ENCODE measurements at places on chromosomes 12 and 14.

DNA sequence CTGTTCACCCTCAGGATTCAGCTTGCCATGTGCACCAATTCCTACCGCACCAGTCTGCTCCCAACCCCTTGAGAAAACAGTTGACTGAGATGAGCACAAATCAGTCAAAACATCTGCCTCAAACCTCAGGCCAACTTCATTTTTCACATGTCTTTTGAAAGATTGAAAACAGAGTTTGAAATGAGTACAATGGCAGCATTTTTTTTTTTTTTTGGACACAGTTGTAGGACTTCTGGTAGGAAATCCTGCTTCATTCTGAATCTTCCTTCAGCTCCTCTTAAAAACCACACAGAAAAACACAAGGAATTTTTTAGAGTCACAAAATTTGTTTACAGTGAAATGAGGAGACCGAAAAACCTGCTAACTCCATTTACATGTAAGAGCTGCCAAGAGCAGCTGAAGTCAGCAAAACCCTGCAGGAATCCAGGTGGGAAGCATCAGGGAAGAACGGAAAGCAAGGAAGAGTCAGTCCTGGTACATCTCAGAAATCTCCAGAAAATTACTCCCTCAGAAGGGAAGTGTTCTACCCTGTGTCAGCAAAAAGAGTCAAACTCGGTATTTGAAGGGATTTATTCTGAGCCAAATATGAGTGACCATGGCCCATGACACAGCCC is 100.3 kb upstream of the TMTC1 start:
- DNase-seq, result no peak

DNA sequence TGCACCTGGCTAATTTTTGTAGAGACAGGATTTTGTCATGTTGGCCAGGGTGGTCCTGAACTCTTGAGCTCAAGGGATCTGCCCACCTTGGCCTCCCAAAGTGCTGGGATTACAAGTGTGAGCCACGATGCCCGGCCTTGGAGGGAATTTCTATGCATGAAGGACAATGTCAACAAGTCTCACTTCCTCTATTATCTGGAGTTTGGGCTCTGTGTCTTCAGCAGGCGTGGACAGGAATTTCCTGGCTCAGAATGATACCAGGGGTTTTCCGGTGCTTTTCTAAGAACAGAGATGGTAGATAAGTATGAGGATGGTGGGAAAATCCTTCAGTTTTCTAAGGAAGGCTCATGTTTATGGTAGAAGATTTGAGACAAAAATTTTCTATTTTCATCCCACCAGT is 75.0 kb upstream of the CCDC60 start:
- no peak for DNase-seq

DNA sequence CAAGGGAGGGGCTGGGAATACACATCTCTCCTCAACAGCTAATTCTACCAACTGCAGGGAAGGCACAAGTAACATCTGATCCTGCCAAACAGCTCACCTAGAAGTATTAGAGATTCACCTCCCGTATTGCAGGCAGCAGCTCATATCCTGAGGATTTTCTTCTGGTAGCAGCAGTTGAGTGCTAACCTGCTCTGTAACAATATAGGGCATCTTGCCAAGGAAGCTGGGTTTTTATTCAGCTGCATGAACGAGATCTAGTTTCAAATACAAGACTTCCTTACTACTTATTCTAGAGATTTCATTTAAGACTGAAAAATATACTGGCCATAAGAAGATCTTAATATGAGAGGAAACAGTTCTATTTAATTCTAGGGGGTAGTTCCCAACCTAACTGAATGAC is 261.4 kb upstream of the USP15 start:
- no peak for DNase-seq

- peak; percentile 53 for DNase-seq
These were observed 471.2 kb downstream of the DIO2 start for GRCh38 chr14:79740066-79740601.

DNA sequence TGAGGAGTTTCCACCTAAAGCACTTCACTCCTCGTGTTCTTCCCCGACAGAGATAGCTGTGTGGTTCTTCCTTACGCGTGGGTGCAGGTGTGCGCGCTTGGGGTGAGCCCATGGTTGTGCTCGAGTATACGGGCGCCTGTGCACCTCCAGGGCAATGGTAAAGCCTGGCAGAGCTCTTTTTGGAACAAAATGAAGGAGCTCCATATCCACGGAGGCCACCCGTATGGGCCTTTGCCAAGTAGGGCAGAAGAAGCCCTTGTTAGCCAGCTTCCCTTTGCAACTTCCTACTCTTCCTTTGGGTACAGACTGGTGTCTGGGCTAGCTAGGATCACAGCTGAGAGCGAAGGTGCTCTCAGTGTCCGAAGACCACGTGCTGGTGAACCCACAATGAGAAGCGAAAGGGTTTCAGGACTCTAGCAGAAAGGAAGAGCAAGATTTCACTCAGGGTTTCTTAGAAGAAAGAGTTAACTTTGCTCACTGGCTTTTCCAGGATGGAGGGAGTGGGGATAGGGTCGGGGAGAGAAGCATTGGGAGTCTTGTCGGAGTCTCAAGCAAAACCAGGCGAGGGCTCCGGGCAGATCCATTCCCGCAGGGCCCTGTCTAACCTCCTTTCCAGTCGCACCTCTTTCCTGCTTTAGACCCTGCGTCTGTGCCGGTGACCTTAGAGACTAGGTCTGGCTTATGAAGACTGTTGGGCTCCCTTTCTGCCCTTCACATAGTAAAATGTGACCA is 960 bp upstream of the LRFN5 start:
- DNase-seq, result peak; percentile 75

DNA sequence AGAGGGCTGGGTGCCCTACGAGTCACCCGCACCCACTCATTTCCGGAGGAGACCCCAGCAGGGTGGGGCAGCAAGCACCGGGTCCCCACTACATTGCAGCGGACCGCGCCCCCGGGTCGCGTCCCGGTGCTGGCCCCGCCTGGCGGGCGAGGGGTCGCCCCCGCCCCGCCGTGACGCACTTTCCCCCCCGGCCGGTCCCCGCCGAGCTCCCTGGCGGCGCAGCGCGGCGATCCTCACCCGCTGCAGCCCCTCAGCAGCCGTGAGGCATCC is 106.1 kb downstream of the PRICKLE1 start:
- DNase-seq, result no peak

DNA sequence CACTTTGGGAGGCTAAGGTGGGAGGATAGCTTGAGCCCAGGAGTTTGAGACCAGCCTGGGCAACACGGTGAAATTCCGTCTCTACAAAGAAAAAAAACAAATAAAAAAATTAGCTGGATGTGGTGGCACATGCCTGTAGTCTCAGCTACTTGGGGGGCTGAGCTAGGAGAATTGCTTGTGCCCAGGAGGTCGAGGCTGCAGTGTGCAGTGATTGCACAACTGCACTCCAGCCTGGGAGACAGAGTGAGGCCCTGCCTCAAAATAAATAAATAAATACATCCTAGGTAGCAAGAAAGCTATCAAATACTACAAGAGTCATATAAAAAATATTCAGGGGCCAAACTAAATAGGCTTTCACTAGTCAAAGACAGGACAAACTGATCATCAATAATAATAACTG is 6.2 kb downstream of the KLHL28 start:
- DNase-seq, result no peak

GRCh38 chr12:130488358-130488710 is 150.6 kb downstream of the PIWIL1 start:
- no peak for DNase-seq

- DNase-seq, result no peak
These were observed 179.6 kb upstream of the NUDT4 start for GRCh38 chr12:93198086-93198485.

GRCh38 chr12:77606348-77606747 is 224.3 kb upstream of the NAV3 start:
- DNase-seq, result no peak

DNA sequence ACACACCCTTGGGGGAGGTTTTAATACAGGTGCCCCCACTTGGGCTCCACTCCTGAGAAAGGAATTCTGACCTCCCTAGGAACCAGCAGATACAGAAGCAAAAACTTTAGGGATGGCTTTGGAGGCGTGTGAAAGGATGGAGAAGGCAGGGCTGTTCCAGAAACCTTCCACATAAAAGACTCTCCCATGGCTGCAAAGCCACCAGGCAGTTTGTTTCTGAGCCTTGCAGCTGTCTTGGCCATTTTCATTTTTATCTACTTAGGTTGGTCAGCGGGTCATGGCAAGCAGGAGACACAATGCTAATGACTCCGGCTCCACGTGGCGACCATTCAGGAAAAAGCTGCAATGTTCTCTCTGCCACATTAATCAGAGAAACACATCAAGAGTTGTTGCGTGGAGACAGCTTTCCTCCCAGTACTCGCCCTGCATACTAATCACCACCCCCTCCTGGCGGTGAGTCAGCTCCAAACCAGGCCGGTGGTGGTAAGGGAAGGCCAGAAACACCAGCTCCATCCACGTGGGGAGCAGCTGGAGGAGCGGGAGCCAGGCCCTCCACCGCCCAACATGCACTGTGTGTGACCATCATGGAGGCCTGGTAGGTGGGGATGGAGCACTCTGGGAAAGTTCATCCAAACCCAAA is 30.9 kb upstream of the IRF2BPL start:
- peak; percentile 34 for DNase-seq

DNA sequence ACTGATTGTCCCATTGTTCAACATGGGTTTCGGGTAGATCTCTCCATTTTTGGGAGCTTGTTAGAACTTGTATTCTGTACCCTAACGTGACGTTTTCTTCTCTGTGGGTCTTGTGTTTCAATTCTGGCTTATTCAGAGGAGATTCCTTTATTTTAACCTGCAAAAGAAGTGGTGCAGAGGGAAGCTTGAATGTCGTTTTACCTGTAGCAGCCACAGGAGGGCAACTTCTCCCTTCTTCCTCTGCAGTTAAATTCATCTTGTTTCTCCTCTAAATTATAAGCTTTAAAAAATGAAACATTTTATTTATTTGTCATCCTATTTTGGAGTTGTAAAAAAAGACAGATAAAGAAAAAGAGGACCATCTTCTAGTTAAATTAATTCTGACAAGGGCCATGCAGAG is 13.7 kb upstream of the CLEC4D start:
- DNase-seq, result no peak

DNA sequence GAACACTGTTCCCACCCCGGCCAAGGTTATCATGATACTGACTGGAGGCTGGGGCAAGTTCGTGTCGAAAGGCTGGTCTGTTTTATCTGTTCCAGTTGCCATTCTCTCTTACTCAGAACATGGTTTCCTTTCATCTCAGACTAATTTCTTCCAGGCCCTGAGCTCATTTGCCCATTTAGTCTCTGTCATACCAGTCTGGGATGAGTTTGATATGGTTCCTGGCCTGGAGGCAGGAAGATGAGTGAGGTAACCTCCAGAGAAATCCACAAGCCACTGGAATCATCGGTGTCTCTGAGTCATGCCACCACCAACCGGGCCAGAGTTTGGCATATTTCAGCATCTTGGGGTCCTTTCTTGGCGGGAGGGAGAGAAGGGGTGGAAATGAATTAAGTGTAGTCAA is 114.7 kb downstream of the NTF3 start:
- no peak for DNase-seq

- no peak for DNase-seq
These were observed 228.8 kb downstream of the BCL11B start for GRCh38 chr14:99043267-99043615.

GRCh38 chr12:78712834-78713481 is 151.6 kb upstream of the SYT1 start:
- DNase-seq, result peak; percentile 21

- DNase-seq, result peak; percentile 77
These were observed 28.6 kb downstream of the PIGH start for GRCh38 chr14:67571275-67571990.

DNA sequence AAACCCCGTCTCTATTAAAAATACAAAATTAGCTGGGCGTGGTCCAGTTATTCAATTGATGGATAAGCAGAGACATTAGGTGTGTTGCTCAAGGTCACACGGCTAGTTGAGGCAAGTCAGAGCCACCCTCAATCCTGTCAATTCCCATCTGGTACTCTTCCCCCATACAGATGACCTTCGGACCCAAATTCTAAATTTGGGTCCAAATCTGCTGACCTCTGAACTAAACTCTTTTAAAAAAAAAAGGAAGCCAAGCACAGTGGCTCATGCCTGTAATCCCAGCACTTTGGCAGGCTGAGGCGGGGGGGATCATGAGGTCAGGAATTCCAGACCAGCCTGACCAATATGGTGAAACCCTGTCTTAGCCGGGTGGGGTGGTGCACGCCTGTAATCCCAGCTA is 23.9 kb downstream of the GCN1 start:
- DNase-seq, result no peak

DNA sequence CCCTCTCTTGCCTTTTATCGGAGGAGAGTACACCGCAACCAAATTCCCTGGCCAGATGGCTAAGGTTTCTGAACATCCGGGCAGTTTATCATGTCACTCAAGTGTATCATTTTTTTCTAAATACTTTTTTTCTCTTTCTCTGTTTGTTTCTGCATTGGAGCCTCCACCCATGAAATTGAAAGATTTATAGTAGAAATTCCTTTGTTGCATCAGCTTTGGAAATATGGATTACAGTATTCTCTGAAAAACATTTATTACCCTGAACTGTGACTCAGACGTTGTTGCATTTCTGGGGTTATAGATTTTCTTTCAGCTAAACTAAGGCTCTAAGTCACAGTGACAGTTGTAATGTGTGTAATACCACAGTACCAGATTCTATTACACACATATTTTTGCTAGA is 187.0 kb downstream of the SPTSSA start:
- DNase-seq, result no peak

DNA sequence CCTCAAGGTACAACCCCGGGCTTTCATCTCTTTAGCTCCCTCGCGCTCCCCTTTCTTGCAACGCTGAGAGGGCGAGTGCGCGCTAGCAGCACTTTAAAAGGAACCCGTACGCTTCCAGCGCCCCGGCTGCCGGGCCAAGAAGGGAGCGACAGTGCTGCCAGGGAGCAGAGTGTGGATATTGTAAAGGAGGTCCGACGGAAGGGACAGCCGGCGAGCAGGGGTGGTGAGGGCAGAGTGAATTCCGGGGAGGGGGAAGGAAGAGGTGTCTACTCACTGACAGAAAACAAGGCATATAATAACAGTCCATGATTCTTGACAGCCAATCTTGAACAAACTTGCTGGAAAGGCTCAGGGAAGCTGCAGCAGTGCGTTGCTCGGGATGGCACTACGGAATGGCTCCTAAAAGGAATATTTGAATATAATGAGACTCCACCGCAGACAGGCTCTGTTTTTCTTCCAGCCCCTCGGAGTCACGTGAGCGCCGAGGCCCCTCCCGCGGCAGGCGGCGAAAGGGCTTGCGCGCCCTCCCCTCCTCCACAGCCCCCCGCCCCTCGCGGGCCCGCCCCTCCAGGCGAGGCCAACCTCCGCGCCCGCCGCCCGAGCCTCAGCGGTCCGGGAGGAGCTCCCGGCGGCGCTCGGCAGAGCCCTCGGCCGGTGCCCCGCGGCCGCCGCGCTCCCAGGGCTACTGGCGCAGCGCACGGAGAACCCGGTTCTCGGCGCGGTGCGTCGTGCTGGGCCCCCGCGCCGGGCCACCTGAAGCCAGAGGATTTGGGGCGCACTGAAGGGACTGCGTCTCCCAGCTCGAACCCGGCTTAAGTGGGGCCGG is 3.4 kb downstream of the BMP4 start:
- DNase-seq, result peak; percentile 93

DNA sequence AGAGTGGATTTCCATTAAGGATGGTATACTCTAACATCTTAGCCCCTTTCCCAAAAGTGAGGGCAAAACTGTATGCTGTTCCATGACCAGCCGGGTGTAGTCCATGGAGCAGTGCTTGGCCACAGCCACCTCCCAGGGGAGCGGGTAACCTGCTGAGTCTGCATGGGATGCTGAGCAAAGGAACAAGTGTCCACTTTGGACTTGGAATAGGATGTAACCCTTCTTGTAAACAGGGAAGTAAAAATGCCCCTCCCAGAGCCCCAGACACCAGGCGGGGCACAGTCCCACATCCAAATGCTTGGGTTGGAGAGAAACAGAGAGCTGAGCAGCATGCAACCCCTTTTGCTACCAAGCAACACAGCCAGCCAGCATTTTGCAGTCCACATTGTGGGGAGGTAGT is 65.6 kb downstream of the ACTN1 start:
- DNase-seq, result no peak

Measured in neural progenitor cell (in vitro differentiated cells).